Immature natural killer cell (primary cell): ENCODE measurements at places on chromosomes 2 and 18.

DNA sequence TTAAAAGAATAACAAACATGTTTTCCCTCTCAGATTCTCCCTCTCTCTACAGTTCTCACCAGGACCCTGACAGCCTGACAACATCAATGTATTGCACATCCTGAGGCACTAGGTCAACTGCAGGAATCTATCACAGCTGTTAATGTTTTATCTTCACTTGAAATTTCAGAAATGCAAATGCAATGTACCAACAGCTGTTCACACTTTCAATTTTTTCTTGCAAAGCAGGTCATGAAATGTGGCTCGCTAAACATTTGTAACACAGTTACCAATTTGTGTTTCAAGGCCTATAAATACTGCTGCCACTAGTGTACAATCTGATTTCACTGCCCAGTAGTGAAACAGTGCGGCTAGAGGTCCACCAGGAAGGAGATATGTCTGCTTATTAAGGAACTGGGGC is 147.8 kb downstream of the EXOC6B start:
- DNase-seq, result no peak

DNA sequence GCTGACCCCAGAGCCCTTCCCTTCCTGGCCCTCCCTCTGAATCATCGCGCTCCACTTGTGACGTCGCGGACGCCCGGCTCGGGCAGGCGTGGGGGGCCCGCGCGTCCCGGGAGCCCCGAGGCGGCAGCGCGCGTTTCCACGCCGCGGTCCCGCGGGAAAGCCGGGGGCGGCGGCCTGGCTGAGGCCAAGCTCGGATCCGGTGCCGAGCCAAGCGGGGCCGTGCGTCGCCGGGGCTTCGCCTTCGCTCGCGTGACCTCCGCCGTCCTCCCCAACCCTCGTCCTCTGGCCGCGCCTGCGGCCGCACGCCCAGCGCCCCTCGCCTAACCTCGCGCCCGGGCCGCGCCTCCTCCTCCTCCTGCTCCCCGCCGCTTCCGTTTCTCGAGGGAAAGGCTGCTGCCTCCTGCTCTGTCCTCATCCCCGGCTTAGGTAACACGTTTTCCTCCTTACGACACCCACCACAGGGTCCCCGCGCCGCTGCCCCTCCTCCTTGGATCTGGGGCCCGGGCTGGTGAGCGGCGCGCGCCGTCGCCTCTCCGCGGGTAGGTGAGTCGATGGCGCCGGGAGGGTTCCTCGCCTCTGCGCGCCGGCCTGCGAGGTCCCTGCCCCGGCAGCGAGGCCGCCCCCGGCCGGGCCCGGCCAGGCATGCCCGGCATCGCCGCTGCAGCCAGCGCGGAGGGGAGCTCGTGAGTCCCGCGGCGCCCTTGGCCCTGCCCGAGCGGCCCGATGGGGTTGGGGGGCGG is at the start of gene INPP1:
INPP1 (plus strand) TSS at position 54 of the 740 bp plus-strand sequence. CDS start 16,514 bp downstream, outside the sequence.
- DNase-seq, result peak; percentile 57

- DNase-seq, result no peak
Observed at GRCh38 chr18:70058916-70059315, 111.2 kb upstream of the CD226 start.

GRCh38 chr2:84494070-84494469 is 22.2 kb upstream of the DNAH6 start:
- DNase-seq, result no peak

- no peak for DNase-seq
Observed at GRCh38 chr18:79819968-79820351, 22.2 kb downstream of the KCNG2 start.

GRCh38 chr2:126662621-126663020 is 6.7 kb downstream of the GYPC start:
- no peak for DNase-seq

GRCh38 chr2:192741889-192742288 is 547.2 kb upstream of the TMEFF2 start:
- DNase-seq, result no peak

DNA sequence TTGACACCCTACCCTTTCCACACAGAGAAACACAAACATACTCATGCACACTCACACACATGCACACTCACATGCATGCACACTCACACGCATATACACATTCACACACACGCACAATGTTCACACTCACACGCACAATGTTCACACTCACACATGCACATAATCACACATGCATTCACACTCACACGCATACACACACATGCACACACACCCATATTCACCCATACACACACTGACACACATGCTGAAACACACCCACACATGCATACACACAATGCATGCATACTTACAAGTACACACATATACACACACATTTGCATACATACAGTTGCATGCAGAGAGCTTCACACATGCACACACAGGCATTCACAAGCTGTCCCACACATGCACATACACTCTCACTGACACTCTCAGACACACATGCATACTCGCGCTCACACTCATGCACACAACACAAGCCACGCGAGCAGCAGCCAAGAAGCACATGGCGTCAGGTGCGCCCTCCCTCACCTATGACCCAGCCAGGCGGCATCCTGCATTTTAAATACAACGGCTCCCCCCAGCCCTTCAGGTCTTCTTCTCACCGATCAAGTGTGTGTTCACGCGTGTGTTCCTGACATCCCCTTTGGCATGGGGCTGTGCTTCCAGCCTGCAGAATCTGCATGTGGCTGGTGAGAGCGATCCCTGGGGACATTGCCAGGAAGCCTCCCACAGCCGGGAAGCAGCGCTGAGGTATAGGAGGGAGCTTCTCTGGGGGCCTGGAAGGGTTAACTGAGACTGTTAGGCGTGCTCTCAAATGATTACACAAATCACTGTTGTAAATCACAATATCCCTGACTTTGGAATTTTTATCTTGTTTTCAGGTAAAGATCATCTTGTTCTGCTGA is 195.1 kb downstream of the RTP5 start:
- no peak for DNase-seq

- no peak for DNase-seq
Observed at GRCh38 chr2:216671791-216672343, 23.5 kb downstream of the IGFBP5 start.

DNA sequence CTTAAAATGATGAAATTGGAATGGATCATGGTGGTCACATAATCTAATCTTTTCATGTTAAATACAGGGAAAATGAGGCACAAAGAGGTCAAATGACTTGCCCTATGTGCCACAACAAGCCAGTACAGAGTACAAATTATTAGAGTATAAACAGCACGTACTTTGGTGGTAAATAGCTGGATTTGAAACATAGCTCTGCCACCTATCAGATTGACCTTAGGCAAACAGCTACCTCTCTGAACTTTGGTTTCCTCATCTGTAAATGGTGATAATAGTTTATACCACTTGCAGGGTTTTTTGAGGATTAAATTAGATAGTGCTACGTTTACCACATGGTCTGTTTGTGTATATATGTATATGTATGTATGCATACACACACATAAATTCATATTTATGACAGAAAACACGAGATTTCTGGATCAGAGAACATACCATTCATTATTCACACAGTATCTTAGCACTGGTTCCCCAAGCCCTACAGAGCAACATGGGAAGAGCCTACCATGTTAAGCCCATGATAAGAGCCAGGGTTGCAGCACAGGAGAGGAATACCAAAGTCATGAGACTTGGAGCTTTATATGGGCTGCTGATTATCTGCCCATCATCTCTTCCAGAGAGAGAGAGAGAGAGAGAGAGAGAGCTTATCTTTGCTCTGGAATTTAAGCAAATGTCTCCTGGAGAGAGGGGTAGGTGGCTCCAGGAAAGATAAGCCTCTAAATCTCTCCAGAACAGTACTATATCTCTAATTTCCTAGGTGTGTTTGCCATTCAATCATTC is 73.5 kb downstream of the MDH1 start:
- no peak for DNase-seq

DNA sequence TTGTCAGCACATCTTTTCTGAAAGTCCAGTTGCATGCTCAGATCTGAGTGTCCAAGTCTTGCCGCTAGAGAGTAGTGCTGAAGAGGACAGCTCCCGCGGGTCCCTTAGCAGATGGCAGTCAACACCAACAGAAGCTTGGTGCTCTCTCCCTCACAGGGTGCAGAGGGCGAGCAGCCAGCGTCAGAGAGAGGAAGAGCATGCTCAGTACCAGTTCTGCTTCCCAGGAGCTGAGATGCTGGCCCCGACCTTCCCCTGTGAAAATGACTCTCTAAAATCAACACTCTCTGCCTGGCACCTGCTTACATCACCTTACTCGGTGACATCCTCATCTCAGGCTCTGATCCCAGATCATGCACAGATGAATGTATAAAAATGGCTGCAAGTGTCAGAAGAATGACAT is 86.0 kb upstream of the TWIST2 start:
- no peak for DNase-seq

DNA sequence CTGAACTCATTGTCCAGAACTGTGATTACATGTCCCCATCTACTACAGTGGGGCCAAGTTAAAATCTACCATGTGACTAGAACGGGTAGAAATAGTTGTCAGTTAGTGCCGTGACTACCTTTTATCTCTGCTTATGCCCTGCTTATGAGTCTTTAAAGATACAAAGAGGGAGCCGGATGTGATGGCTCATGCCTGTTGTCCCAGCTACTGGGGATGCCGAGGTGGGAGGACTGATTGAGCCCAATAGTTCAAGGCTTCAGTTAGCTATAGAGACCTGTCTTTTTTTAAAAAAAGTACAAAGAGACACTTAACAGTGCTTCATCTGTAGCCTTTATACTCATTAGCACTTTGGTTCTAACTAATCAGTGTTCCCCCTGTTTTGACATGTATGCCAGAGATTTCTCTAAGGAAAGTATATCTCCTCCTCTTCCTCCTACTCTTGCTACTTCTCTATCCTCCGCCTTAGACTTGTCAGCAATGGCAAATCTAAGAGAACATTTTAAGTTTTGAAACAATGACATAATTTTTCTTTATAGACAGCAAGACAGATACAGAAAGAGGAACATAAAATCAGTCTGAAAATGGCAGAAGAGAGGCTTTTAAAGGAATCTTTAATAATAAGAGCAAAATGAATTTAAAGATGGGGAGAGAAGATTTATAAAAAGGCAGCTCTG is 45.0 kb downstream of the NBEAL1 start:
- no peak for DNase-seq

DNA sequence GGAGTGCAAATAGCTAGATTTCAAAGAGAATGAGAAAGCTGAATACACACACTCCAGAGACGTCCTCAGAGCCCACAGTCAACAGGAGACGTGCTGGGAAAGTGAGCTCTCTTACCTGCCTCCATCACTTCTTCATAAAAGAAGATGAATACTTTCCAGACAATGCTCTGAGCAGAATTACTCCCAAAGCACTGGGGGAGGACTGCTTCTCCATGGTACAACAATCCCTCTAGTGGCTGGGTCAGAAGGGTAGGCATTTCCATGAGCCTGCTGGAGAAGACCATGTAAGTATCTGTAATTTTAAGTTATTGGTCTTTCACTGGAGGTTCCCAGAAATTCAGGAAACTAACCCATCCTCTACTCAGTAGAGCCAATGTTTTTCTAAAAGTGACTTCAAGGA is 190.3 kb downstream of the RBM43 start:
- DNase-seq, result no peak

DNA sequence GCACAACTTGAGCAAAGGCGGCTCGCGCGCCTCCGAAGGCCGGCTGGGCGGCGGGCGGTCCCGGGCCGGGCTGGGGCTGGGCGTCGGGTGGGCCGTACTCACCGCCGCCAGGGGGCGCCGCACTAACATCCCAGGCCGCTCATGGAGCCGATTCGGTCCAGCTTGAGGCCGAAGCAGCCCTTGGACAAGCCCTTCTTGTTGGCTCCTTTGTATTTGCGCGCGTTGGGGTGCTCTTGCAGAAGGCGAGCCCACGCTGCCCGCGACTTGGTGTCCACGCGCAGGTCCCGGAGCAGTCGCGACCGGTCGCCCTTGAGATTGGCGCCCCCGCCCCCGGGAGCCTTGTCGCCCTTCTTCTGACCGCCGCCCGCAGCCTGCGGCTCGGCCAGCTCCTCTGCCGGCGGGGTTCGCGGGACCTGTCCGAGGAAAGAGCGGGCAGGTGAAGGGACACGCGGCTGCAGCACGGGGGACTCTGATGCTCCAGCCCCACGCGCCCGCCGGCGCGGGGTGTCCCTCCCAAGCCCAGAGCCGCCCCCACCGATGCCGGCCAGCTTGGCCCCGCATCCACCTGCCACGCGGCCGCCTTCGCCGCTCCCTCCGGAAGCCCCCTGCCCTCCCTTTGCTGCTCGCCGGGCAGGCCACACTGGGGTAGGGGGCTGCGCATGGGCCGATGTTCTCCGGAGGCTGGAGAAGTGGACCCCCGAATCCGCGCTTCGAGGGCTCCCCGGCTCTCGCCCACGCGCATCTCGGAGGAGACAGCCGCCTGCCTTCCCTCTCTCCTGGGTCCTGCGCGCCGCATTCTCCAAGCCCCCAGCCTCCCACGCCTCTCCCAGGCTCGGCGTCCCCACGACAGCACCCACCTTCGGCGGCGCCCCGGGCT is 655 bp downstream of the NPPC start:
- peak; percentile 68 for DNase-seq

GRCh38 chr2:33210626-33211025 is 263.9 kb downstream of the LTBP1 start:
- no peak for DNase-seq

- no peak for DNase-seq
Observed at GRCh38 chr2:119119999-119120756, 38.4 kb downstream of the C1QL2 start.

- no peak for DNase-seq
Observed at GRCh38 chr2:158967731-158968395, 577 bp upstream of the TANC1 start.

- DNase-seq, result peak; percentile 50
Observed at GRCh38 chr2:27303093-27304025, 4.9 kb downstream of the UCN start.

- DNase-seq, result no peak
Observed at GRCh38 chr2:126244937-126245336, 411.0 kb upstream of the GYPC start.

DNA sequence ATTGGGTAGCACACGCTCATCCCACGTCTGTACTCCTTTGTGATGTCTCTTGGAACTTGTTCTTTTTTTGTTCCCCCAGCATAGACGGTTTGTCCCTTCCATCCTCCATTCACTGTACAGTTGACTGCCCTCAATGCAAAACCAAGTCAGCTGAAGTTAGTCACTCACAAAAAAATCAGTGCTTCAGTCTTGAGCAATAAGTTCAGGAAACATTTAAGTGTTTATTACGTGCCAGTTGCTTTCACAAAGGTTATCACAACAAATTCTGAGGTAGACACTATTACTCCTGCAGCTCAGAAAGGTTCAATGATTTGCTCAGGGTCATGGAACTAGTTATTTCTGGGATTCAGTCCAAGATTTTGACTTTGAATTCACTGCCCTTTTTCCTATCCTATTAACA is 102.2 kb downstream of the PDE1A start:
- no peak for DNase-seq

- DNase-seq, result no peak
Observed at GRCh38 chr2:236262238-236262637, 2.0 kb downstream of the ASB18 start.
